AML-193 (cell line): ENCODE measurements at places on chromosomes 5 and 9.

DNA sequence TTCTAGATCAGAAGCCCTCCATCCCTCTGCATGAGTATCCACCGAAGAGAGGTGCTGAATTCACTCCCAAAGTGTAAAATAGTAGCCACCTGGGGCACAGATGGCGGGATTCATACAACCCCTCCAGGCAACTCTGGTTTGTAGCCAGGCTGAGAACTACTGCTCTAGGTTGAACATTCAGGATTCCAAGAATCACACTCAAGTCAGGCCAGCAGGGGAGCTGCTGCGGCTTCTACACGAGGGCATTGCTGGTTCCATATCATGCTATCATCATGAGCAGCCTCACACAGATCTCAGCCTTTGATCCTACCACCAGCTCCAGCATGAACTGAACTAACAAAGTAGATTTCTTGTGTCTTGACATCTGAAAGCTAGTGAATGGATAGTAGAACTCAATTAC, 367.9 kb downstream of the DIRAS2 start:
- DNase-seq = no peak

GRCh38 chr5:150000990-150001659, 586 bp downstream of the HMGXB3 start:
- DNase-seq = no peak

- DNase-seq = no peak
Observed at GRCh38 chr9:120353506-120353905, 226.5 kb downstream of the CDK5RAP2 start.

DNA sequence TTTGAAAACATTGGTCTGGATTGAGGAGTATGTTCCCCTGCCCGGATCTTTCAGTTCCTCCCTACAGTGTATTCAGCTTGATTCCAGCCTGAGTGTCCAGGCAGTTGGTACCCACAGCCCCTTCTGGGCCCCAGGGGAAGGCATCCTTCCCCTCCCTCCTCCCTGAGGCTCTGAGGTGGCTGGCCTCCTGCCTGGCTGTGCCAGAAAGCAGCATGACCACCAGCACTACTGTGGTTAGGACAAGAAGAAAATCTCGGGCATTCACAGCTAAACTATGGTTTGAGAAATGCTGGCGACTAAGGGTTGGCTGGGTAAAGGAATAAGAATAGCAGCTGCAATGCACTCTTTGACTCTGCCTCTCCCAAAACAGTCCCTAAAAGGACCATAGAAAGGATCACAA, 84.6 kb upstream of the LIFR start:
- no peak for DNase-seq

DNA sequence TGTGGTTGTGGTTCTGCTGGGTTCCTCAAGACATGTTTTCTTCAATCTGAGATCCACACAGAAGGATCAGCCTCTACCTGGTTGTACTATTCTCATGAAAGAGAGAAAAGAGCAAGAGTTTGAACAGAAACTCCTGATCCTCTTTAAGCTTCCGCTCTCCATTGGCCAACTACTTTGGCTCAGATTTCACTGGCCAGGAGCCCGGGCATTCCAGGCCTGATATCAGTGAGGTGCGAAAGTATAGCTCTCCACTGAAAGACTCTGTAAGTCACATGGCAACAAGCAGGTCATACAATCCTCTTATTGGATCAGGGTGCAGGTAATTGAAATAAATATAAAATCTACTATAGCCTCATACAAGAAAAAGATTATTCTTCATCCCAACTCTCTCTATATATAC, 920.5 kb downstream of the TLE4 start:
- no peak for DNase-seq

GRCh38 chr9:17802249-17802857, 223.5 kb downstream of the SH3GL2 start:
- DNase-seq = peak; percentile 2

GRCh38 chr5:169934990-169935389, 45.3 kb downstream of the INSYN2B start:
- DNase-seq = no peak

GRCh38 chr5:146296245-146296644, 42.4 kb upstream of the POU4F3 start:
- no peak for DNase-seq

GRCh38 chr5:143244000-143244736, 159.3 kb downstream of the NR3C1 start:
- DNase-seq = no peak

DNA sequence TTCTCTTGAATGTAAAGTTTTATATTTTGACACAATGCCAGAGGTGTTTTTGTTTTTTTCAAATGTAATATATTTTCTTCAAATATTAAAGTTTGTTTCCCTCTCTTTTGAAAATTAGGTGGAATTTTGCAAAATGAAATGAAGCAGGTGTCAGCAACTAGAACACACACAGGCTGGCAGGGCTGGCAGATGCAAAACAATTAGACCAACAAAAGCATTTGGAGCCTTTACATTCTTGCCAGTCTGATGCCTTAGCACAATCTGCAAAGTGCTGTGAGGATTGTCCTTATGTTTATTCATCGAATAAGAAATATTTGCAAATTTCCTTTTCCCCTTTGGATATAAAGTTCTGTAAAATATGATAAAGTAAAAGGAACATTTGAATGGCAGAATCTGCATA, 1063.9 kb downstream of the CDH9 start:
- DNase-seq = no peak

GRCh38 chr9:10649076-10649475, 36.3 kb upstream of the PTPRD start:
- DNase-seq = no peak

GRCh38 chr5:42770003-42770402, 13.4 kb downstream of the CCDC152 start:
- no peak for DNase-seq

GRCh38 chr5:165837286-165837685, 2331.9 kb downstream of the MAT2B start:
- DNase-seq = no peak

DNA sequence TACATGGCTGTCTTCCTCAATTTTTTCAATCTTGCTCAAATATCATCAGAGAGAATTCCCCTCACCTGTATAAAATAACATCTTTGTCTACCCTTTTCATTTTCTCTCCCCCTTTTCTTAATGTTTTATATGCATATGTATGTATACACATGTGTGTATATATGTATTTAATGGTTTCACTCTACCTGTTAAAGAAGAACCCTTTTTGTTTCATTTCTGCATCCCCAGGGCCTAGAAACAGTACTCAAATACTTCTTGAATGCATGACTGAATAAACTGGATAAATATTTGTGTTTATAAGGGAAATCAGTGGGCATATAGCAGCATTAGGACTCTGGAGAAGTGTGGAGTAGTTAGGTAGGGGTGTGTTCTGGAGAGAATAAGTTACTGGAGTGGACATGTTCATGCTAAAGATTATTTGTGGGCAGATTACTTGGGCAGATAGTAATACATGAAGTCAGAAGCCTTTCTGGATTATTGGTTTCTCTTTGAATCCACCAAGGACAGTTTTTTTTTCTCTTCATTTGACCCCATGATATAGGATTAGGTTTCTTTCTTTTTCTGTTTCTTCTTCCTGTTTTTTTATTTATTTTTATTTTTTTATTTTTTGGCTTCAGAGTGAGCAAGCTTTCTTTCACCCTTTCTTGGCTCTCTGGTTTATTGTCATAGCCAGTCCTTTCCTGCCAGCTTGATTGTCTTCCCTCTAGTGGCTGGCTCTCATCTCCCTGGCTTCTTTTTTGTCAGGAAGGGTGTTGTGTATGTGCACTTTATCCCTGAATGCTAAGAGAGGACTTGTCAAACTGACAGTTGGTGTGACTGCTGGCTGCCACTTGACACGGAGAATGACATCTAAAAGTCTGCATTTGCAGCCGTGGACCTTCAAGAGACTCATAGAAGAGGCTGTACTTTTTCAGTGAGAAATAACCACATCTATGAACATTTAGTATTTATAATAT, 89.3 kb downstream of the ZCCHC7 start:
- no peak for DNase-seq

DNA sequence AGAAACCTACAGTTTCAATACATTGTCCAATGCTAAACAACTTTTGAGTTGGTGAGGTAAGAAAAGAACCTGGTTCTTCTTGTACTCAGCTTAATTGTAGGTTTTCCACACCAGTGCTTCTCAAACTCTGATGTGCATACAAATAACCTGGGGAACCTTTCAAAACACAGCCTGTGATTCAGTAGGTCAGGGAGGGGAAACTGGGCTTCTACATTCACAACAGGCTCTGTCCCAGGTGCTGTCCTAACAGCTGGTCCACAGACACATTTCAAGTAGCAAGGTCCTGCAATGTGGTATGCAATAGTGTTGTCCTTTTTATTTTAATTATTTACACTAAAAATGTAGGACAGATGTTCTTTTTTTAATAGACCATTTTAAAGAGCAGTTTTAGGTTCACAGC, 47.4 kb upstream of the SNCAIP start:
- no peak for DNase-seq

DNA sequence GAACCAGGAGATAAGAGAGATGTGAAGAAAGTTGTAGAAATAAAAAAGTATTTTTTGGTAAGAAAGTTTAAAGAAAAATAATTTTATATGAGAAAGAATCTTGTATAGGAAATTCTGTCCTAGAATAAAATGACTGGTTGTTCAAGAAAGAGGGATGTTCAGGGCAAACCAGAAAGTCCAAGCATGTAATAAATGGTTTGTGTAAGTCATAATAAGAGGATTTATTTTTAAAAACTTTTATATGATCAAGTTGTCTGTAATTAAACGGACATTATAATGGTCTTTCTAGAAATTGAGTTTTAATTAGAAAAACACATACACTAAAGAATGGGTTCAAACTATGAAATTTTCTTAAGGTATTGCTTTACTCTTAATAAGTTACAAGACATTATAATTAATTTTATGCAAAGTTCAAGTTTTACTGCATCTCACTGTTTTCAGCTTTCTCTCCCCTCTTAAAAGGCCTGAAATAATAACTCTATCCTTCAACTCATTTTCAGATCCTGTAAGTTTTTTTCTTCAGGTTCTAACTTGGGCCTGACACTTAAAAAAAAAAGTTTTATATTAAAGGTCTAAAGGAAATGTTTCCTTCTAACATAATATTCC, 56.1 kb upstream of the ZNF300 start:
- DNase-seq = no peak

DNA sequence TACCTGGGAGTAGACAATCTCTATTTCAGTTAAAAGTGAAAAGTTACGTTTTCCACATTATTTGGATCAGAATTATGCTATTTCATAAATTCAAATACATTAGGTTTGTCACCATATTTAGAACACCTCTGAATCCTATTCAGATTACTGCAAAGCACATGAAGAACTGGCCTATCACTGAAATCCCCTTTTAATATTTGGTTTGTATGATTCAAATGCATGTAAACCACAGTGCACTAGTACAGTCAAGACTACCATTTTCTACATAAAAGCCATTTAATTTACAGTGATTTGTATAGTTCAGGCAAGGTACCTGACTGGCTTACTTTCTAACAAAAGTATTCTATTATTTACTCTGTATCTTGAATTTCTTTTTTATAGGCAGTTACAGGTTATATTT, 212.5 kb downstream of the MEF2C start:
- no peak for DNase-seq

DNA sequence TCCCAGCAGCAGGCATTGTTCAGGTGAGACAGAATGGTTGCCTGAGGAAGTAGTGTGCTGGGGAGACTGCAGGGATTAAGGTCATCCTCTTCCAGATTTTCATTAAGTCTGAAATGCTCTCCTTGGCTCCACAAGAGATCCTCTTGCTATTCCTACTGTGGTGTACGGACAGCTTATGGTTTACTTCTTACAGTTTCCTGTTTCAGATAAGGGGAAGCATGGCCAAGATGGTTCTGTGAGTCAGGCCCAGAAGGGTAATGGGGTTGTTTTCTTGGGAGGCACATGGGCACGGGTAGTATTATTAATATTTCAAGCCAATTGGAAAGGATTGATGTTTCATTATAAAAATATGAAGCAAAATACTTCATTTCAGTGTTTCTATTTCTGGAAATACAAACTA, 42.9 kb downstream of the GLRX start:
- no peak for DNase-seq

DNA sequence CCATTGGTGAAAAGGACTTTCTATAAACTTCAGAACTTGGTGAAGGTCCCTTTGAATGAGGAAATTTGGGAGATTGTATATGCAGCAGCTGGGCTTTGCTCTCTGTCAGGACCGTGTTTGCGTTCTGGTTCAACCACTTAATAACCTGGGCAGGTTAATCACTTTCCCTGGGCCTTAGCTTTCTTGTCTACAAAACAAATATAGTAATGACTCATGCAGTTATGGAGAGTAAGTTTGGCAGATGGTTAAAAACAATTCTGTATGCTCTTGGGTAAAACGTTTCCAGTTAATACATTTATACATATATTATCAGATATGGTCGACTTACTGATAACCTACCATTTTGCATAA, 197.0 kb downstream of the ARHGEF28 start:
- DNase-seq = no peak

DNA sequence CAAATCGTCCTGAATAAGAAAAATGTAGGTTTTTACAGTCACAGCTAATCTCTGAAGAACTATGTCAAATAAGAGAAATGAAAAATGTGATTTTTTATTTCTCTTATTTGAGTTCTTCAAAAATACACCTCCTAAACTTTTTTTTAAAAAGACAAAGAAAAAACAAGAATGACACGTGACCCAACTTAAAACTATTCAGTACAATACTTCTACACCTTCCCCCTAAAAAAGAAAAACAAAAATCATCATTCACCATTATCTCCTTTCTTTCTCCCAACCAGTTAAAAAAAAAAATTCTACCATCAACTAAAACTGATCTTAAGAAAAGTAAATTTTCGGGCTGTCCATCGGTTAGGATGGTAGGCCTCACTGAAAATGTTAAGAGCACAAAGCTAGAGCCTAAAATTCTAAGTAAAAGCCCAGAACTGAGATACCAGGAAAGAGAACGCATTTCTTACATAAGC, 2.1 kb downstream of the RNF145 start:
- DNase-seq = no peak

DNA sequence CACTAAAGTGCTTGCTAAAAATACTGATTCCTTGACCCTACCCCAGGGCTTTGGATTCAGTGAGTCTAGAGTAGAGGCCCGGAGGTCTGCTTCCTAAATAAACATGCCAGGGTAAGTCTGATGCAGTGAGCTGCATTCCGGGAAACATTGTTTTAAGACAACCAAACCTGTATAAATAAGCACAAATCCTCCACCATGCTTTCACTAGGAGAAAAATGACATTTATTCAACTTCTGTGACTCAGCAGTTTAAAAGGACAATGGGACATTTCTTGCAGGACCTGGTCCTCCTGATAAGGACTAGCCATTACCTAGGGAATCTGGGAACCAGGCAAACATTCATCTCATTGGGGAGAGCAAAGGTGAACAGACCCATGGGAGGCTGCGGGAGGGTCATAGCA, 335.3 kb downstream of the MLLT3 start:
- DNase-seq = no peak

- DNase-seq = no peak
Observed at GRCh38 chr5:140113180-140113698, 670 bp upstream of the PURA start.

GRCh38 chr5:120539471-120539870, 75.4 kb downstream of the PRR16 start:
- no peak for DNase-seq

GRCh38 chr9:81410201-81410600, 279.1 kb downstream of the TLE1 start:
- DNase-seq = no peak
